ENCODE measurements at places on chromosomes 6 and 20.

- DNase-seq, result peak; percentile 44
These were observed 26.9 kb downstream of the LYRM2 start for GRCh38 chr6:89611666-89612065.

DNA sequence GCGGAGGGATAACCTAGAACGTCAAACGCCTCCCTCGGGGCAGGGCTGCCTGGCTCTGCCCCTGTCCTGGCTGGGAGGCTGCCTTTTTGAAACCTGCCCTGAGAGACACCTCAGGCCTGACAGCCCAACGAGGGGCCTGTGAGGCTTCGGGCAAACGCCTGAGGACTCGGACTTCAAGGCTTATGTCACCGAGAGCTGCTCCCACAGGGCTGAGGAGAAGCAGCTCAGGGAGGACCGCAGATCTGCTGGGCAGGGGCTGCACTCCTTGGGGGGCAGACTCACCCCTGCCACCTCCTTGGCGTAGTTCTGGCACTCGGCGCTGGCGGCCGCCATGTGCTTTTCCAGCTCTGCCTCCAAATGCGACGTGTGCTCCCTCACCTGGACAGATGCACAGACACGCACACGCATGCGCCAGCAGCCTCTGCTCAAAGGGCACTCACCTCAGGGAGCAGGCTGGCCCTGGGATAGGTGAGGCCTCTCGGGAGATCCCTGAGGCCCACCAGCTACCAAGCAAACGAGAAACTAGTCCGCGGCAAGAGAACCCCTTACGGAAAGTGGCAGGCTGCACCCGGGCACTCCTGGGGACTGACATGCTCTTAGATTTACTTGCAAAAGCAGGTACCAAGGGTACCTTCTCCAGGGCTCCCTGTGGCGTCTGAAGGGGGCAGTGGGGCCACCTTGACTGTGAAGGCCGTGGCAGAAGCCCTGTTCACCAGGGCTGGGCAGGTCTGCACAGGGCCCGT lies 49.6 kb downstream of the DSTN start:
- DNase-seq, result no peak

GRCh38 chr6:142958343-142958742 lies 13.4 kb upstream of the HIVEP2 start:
- no peak for DNase-seq

DNA sequence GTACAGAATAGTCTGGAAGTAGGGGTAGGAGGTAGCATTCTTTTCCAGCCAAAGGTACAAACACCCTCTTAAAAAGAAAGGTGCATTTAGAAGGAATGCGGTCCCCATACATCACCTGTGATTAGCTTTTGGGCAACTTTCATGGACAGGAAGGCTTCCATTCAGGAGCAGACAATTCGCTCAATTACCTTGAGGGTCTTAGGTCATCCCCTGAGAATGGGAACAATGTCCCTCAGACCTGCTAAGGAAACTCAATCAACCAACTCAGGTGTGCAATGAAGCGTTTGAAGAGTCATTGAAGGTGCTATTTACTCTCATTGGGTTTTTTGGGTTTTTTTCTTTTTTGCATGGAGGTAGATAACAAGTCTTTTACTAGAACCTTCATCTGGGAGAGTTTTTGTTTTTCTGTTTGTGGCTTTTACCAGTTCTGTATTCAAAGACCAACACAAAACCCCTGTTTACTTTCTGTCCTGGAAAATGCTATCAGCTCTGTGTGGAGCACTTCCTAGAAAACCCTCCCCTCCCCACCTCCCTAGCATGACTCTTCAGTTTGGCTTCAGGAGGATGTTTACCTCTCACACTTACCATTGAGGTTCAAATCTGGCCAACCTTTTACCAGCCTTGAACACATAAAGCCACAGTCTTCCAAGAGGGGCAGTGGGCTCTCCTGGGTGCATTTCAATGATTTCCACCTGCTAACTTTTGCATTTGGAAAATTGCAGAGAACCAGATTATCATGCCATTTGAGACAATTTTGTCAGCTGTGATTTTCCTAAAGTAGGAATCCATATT lies 271.2 kb upstream of the PRDM1 start:
- no peak for DNase-seq

DNA sequence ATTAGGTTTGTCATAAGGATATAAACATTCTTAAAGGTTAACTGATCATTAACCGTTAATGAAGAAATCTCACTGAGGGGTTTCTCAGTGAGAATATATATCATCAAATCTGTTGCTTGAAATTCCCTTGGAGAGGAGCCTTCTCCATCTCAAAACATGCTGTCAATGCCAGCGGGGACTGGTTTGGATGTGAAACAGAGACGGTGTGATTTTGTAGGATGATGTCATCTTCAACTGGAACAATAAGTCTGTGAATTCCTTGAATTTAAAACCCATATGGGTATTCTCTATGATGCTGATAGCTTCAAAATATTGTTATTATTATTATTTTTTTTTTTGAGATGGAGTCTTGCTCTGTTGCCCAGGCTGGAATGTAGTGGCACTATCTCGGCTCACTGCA lies 75.9 kb downstream of the GMPR start:
- no peak for DNase-seq

DNA sequence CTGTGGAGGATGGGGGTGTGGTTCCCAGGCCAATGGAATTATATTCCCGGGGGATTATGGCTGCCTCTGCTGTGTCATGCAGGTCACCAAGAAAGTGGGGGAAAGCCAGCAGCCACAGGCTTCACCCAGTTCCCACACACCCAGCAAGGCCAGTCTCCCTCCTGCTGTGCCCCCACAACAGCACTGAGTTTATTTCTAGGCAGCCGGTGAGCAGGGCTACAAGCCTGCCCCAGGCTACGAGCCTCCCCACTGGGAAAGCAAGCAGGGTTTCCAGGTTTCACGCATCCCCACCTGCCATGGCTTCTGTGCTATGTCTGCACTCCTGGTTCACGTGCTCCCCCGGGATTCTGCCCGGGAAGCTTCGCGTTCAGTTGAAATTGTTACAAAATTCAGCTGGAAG lies 72.6 kb downstream of the ERMARD start:
- no peak for DNase-seq

DNA sequence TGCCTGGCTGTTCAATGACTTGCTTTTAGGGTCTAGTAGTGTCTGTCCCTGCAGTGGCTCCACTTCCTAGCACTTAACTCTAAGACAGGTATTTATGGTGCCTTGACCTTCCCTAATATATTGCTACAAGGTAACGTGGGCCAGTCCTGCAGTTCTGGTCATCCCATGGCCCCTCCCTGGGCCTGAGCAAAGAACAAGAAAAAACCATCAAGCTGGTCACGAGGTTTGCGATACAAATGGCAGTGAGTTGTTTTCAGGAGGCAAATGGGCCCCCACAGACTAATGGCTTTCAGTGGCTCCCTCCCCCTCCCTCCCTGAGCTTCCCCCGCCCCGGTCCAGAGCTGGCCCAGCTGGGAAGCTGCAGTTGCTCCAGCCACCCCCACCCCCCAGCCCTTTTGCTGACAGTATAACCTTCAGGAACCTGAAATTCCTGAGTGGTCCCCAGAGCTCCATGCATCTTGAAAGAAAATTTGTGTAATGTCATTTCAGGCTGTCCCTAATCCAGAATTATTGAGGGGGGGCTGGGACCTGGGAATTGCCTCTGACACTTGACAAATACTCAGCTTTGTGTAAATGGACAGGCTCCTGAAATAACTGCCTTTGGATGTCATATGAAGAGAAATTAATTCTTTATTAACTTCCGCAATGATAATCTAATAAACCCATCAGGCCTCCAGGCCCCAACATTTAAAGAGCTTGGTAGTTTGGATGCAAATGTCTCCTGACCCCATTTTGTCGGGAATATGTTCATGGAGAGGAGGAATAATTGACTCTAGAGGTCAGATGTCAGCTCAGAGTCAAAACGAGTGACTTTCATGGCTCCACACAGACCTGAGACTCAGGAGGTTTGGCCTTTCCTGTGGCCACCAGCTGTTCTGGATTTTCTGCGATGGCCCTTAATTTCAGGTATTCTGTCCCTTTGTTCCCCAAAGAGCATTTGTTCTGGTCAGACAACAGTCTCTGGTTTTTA lies 153.2 kb upstream of the TOP1 start:
- DNase-seq, result no peak

DNA sequence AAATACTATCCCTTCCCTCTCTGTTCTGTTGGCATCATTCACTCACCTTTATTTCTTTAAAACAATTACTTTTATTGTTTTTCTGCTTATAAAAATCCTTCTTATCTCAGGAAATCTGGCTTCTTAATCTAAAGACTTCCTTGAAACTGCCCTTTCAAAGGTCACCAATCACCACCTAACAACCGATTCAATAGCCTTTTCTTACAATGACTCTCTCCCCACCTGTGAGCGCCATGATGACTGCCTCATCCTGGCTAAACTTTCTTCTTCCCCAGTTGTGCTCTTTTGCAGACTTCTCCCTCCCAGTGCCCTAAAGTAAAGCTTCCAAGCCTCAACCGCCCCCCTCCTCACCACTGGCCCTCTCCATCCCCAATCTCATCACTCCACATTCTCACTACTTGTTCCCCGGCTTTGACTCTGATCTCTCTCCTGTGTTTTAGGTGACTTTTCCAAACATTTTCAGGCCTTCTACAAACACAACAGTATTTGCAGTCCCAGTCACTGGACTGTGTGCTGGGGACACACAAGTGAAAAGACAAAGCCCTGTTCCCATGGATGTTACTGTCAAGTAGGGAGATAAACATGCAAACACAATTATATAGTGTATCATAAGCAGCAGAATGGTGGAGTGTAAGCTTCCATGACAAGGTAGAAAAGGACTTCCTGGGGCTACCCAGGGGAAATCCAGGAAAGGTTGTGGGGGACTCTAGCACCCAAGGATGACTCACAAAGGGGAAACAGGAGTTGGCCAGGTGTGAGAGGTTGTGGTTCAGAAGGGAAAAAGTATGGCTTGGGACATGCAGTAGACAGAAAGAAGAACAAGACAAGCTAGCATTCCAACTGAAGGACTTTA lies 12.8 kb downstream of the NHSL1 start:
- no peak for DNase-seq

GRCh38 chr20:1377984-1378734 lies 14.7 kb downstream of the FKBP1A start:
- DNase-seq, result peak; percentile 31

DNA sequence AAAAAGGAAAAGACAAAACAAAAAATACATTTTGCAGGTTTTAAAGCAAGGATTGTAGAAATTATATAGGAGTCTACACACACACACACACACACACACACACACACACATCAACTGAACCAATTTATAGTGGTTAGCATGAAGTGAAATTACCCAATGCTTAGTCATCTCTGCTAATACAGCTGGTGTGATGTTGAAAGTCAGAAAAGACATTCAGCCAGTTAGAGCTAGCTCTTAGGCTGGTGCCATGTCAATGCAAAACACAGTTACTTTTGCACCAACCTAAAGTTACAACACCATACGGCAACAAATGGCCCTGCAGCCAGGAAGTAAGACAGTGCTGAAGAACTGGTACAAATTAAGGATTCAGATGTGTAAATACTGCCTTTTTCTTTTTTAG lies 15.2 kb downstream of the FAM210B start:
- peak; percentile 90 for DNase-seq

DNA sequence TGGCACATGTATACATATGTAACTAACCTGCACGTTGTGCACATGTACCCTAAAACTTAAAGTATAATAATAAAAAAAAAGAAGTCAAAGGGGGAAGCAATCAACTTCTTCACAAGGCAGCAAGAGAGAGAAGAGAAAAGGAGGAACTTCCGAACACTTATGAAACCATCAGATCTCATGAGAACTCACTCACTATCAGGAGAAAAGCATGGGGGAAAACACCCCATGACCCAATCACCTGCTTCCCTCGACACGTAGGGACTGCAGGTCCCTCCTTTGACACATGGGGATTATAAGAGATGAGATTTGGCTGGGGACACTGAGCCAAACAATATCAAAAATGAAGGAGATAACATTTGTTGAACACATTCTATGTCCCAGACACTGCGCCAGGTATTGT lies 94.8 kb upstream of the PHACTR1 start:
- no peak for DNase-seq

- no peak for DNase-seq
These were observed 346.9 kb upstream of the JAG1 start for GRCh38 chr20:11020712-11021111.

DNA sequence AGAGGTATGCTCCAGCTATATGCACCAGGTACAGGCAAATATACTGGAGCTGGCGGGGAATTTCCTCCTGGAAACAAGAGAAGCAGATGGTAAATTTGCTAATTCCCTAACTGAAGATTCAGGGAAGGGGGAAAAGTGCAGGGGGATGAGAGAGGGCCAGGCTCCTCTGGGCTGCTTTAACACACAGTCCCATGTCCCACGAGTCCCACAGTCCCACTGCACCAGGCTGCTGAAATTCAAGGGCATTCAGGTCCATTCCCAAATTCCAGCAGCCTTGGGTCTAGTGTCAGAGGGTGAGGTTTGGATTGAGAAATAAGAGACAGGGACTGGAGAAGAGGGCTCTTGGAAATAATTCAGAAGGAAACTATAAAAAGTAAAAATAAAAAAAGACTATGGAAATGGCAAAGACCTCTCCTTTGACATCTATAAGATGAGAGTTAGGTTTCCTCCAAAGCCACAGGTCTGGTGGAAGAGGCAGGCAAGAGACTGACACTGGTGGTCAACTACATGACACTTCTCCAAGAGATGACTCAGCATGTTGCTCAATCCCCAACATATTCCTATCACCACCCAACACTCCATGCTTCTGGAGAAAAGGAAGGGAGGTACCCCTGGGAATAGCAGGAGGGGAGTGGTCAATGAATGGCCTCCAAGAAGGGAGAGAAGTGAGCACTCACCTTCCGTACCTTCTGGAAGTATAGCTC lies 69.2 kb downstream of the TRAM2 start:
- DNase-seq, result peak; percentile 71

GRCh38 chr6:157822245-157823000 lies 623 bp upstream of the SNX9 start:
- no peak for DNase-seq

GRCh38 chr6:113073611-113074191 lies 726.6 kb downstream of the RFPL4B start:
- peak; percentile 29 for DNase-seq

DNA sequence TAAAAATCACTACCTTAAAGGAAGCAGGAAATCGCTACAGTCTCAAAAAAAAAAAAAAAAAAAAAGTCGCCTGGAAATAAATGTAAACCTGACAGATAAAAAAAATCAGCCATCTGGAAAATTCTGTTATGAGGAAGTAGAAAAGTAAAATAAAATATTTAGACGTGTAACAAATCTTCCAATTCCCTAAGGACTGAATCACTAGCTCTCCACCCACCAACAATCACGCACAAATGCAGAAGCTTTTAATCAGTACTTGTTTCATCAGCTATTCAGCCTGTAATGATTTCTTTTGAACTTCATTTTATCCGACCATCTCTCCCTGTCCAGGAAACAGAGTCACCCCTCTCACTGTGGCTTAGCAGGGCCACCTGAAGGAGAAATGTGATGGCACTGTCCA lies 59.0 kb downstream of the SLC23A2 start:
- DNase-seq, result peak; percentile 58

- DNase-seq, result no peak
These were observed 16.6 kb downstream of the KDM1B start for GRCh38 chr6:18171871-18172270.

DNA sequence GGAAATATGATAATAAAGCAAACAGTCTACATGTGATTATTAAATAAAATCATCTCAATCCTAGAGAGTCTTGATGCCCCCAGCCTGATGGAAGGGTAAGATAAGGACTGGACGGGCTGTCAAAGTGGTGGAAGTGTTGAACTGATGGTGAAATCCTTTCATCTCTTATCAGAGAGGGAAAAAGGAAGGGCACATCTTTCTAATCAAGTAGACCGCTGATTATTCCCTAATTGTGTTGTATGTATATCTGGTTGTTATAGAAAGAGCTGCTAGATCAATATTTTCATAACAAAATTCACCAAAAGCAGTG lies 184.5 kb downstream of the PDE7B start:
- no peak for DNase-seq

Measured in AG08395 (cell line).